ENCODE measurements at places on chromosomes 1 and 21.
A peak's percentile ranks its signal among the peaks of the same experiment; 100 is the strongest.

DNA sequence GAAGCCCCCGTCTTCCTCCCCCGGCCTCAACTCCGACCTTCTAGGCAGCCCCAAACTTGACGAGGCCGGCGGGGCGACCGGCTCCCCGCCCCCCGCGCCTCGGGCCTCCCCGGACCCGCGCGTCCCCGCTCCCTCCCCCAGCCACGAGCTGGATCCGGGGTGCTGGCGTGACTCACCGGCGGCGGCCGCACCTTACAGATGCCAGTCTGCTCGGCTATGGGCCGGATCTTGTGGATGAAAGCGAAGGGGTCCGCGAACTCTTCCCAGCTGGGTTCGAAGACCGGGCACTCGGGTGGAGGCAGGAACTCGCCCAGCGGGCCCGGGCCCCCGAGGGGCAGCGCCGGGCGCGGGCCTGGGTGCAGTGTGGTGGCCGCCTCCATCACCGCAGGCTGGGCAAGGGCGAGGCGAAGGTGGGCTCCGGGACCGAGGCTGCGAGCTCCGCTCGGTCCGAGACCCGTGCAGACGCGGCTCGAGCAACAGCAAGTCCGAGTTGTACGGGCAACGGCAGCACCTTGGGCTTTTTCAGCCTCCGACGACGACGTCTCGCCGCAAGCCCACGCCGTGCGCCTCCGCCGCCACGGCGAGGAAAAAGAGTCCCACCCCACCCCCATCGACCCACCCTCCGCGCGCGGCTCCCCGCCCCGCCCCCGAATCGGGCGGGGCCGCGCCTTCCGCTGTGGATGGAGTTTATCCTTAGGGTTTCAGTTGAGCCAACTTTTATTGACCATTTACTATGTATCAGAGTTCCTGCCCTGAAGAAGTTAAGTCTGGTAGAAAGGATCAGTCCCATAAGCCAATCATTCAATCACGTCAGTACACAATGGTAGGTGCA, at the start of gene KDM5B:
Gene KDM5B, minus strand, starts transcription at position 496 of the 832 bp plus-strand sequence. Its CDS starts 116 bp downstream, at position 380.
- DNase-seq: peak; percentile 89

DNA sequence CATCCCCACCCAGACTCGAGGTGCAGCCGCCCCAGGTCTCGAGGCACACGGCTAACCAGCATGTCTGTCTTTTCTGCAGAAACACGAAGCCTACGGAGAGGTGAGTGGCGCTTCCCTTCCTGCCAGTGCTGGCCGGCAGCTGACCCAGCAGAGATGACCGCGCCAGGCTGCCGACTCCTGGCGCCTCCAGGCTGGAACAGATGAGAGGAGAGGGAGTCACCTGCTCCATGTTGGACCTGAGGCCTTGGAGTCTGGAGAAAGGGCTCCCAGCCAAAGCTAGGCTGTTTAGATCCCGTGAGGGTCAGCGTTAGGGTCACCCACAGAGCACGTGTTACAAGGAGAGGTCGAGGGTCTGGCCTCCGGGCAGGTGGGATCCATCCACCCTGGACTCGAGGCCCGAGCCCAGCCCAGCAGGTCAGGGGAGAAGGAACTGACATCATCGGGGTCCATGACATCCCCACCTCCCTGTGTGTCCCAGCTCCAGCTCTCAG, 14.9 kb downstream of the COL6A2 start:
- no peak for DNase-seq

DNA sequence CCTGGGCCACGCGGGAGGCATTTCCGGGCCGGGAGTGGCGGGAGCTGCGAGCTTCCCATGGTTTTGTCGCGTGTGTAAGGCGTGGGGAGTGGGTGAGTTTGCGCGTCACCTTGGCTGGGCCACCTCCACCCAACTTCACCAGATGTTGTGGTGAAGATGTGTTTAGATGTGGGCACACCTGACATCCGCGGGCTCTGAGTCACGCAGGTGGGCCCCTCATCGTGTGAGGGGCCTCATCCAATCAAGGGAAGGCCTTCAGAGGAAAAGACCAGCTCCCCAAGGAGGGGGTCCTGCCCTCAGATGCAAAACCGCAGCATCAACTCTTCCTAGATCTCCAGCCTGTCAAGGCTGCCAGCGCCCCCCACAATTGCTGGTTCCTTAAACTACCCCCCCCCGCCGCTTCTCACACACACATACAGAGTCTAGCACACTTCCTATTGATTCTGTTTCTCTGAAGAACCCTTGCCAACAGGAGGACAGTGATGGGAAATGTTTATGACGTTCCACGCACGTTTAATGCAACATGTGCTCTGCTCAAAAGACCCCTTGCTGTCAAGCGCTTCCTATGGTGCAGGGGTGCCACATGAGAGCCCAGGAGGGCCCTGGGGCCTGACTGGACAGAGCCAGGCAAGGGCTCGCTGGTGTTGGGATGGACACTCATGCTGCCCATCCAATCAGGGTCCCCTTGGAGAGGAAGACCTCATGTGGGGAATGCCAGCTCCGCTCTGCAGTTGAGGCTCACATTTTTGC, 11.9 kb downstream of the ACTRT2 start:
- DNase-seq: no peak

GRCh38 chr1:56153276-56153675, 426.1 kb downstream of the PLPP3 start:
- no peak for DNase-seq

DNA sequence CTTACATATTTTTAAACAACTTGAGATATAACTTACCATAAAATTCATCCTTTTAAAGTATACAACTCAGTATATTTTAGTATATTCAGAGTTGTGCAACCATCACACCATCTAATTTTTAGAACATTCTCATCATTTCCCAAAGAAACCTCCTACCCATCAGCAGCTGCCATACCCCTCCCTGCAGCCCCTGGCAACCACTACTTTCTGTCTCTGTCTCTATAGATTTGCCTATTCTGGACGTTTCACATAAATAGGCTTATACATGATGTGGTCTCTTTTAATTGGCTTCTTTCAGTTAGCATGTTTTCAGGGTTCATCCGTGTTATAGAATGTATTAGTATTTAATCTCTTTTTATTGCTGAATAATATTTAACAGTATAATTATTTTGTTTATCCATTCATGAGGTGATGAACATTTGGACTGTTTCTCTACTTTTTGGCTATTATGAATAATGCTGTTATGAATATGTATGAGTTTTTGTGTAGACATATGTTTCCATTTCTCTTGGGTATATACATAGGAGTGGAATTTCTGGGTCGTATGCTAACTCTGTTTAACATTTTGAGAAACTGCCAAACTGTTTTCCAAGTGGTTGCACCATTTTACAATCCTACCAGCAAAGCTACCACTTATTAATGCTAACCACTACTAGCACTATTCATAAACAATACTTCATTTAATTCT, 29.5 kb downstream of the WDR26 start:
- no peak for DNase-seq

DNA sequence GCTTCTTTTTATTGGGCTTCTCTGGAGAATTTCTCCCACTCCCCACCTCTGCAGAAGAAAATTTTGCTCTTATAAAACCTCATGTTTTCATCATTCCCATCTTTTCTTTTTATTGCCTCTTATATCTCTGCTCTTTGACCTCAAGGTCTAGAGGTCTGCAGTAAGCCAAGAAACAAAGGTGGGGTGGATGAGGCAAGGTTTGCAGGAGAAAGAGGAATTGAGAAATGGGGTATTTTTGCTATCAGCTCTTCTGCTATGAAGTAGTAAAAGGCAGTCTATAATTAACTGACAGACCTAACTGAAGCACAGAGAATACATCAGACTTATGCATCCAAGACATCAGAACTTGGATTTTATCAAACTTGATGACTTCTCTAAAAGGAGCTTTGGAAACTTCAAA, 22.9 kb downstream of the SYT11 start:
- no peak for DNase-seq

GRCh38 chr1:222792744-222793143, 22.1 kb upstream of the DISP1 start:
- DNase-seq: no peak

DNA sequence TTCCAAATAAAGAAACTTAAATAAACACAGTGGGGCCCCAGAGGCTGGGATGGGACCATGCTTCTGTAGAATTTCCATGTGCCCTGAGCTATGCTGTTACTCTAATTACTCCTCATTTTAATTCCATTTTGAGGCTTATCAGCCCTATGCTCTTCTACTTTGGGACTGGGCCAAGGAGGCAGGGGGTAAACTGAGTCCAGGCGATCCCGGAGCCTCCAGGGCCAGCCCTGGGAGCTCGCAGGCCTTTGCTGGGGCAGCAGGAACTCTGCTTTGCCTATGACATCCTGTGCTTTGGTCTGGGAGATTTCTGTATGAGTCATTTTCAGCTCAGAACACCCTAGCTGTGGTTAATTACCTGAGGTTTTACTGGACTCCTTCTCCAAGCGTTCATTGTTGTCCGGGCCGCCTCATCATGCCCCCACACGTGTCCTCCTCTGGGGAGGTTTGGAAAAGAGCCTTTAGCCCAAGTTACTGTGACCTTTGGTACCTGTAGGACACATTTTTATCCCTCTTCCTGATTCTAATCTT, 95.7 kb downstream of the RHOU start:
- no peak for DNase-seq

- no peak for DNase-seq
Observed at GRCh38 chr1:228508840-228509415, 21.7 kb downstream of the RNF187 start.

DNA sequence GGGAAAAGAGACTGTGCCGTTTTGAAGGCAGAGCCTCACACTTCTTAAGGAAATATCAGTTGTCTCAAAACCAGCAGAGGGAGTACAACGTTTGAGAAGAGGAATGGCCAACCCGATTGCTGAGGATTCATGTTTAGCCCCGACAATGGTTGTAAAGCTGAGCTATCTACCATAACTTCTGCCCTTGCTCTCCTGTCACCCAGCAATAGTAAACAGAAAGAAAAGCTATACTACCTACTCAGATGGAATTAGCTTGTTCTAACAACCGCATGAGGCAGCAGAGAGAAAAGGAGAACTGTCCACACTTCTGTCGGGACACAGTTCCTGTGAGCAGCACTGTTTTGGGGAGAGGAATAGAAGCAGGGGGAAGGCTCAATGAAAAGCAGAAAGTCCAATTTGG, 91.2 kb downstream of the SLC45A1 start:
- peak; percentile 72 for DNase-seq

DNA sequence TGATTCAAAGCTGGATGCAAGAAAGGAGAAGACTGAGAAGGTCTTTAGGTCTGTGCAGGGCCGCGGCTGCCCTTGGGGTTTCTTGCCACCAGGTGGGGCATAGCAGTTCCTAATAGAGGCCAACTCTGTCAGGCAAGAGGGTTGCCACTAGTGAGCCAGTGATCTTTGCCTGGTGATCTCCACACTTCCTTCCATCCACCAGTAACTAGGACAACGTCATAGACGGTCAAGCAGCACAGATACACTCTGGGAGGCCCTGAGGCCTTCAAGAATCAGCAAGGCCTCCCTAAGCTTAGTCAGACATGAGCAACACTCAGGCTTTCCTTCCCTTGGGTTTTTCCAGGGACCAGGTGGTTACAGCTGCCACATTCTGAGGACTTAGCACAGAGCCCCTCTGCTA, 32.9 kb upstream of the ATP2B4 start:
- no peak for DNase-seq

GRCh38 chr1:51605961-51606723, 10.8 kb upstream of the OSBPL9 start:
- DNase-seq: peak; percentile 15

GRCh38 chr1:81725823-81726222, 74.9 kb upstream of the ADGRL2 start:
- DNase-seq: no peak

GRCh38 chr1:117098287-117098890, 23.2 kb downstream of the TRIM45 start:
- no peak for DNase-seq

DNA sequence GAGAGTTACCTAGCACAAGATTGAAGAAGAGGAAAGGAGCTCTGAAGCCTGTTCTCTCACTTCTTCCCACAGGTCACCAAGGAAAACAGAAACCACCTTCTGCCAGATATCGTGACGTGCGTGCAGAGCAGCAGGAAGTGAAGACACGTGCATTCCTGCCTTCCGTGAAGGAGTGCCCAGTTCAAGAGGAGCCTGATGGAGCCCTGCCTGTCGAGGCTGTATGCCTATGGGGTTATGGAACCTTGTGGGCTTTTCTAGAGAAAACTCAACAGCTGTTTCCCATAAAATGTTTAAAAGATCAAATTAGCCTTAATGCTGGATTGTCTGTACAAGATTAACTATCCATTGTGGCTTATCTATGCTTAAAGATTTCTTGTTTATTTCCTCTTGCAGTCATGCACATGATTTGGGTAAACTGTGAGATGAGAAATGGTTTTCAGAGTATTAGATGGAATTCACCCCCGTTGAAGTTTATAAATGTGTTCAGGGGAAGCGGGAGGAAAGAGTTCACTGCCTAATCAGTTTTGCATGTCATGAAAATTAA, 27.8 kb downstream of the NTPCR start:
- DNase-seq: peak; percentile 32

- no peak for DNase-seq
Observed at GRCh38 chr1:167221126-167221737, 546 bp downstream of the POU2F1 start.

- no peak for DNase-seq
Observed at GRCh38 chr1:204051718-204052117, 21.2 kb upstream of the SOX13 start.

DNA sequence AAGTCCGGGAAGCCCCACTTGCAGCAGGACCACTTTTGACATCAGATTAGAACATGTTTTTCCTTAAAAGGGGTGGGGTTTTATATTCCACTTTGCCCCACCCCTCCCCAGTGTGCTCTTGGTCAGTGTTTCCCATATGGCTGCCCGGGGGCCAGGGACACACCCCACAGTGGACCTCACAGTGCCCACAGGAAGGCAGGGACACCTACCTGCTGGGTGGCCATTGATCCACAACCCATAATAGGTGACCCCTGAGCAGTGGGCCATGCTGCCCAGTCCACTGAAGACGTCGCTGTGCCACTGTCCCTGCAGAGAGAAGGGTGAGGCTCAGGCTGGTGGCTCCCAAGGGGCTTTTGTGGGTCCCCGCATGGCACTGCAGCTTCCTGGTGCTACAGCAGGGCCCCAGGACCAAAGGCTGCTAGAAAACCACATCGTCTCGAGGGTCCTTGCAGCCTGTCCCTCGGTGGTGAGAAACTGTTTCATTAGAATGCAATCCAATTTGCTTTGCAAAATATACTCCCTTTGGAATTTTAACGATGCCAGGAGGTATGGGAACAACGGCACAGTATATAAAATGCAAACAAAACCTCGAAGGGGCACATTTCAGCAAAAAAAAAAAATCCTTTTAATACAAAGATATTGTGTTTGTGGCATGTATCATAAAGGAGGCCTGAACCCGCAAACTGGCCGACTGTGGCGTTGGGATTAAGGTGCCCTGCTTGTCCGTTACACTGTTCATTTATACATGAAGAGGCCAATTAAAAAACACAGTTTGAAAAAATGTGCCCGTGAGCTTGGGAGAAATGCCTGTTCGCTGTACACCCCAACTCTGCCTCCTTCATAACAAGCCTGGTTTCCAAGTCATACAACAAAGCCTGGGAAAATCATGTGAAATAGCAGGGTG, 16.9 kb downstream of the MORN1 start:
- DNase-seq: no peak

DNA sequence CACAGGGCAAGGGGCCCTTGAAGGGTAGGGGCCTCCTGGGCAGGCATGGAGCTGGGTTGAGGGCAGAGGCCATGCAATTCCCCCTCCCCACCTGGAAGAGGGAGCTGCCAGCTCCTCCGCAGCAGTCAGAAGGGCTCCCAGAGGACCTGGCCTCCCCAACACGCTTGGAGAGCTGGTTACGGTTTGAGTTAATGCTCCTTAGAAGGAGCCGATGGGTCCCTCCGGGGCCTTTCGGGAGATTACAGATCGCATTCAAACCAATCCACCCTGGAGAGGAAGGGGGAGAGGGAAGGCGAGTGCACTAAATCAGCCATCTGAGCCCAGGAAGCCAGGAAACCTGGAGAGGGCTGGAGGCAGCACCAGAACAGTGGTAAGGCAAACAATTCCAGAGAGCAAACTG, 106.3 kb upstream of the CSF3R start:
- no peak for DNase-seq
